ENCODE measurements at places on chromosomes 16 and 17. TPM values are rescaled to one million over a fixed set of nuclear protein-coding genes. Genes with fewer than 3 reads are reported as not detected.
A peak's percentile ranks its signal among the peaks of the same experiment; 100 is the strongest.

Gene PTX4
- 1.7 TPM for total RNA-seq

GRCh38 chr16:68898026-68898425 lies 54.7 kb downstream of the TANGO6 start:
- DNase-seq: no peak

DNA sequence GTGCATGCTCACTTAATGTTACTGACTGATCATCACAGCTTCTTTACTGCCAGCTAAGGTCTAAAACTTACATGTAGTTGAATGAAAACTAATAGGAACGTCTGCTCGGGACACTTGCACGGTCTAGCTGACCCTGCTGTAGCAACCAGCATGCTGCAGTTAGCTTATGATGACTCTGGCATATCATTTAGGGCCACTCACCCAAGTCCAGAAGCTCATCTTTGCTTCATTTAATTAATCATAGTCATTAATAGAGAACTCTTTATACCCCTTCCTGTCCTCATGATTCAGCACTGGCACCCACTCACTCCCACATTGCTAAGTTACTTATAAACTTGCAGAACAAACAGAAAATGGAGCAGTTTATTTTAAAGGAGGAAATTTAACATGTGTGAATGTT lies 136.3 kb downstream of the NLK start:
- no peak for DNase-seq

GRCh38 chr16:83220066-83220465 lies 587.7 kb upstream of the HSBP1 start:
- DNase-seq: no peak

DNA sequence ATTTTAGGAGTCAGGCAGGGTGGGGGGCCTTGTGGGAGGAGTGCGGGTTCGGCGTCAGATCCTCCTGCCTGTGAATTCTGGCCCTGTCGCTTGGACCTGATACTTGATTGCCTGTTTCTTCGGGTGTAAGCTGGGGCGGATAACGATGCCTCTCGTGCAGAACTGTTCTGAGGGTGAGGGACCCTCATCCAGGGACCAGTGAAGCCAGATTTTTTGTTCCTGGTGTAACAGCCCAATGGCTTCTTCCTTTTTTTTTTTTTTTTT lies 1.3 kb downstream of the TBCD start:
- DNase-seq: no peak

DNA sequence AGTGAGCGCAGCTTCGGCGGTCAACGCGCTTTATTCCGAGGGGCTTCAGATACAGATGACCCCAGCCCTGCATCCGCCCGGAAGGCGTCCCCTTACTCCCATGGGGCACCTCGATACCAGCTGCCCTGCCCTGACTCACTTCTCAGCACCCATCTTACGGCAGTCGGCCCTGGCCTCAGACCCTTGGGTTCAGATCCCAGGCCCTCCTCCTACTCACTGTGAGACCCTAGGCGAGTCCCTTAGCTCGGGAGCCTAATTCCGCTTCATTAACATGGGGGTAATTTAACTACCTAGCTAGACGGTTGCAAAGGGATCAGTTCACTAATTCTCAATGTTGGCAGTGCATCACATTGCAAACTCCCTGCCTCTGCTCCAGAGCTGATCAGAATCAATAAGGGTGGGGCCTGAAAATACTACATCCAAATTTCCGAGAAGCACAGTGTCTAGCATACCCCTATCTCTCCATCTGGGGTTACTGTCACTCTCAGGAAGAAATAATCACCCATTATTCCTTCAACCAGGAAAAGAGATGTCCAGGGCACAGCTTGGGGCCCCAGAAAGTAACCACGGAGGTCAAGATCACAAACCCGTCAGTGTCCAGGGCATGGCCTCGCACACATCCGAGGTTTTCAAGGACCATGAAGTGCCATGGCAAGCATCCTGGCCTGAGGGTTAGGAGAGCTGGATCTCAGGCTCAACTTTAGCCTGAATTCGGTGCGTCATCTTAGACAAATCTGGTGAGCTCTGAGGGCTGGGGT lies 415 bp upstream of the FLOT2 start:
- peak; percentile 58 for DNase-seq

DNA sequence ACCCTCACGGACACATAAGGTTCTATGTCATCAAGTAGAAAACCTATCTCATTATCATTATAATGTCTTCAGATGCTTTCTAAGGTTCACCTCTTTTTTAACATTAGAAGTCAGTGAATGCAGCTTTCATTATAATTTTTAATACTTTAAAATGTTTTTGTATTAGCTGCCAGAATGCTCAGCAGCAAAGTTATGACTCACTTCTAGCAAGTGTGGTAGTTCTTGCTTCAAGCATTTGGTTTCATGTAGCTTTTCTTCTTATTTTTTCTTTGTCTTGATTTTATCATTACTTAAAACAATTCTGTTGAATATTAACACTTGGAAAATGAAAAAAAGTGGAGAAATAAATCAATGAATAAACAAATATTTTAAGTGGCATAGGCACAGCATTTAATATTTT lies 23.4 kb downstream of the LPCAT2 start:
- no peak for DNase-seq

DNA sequence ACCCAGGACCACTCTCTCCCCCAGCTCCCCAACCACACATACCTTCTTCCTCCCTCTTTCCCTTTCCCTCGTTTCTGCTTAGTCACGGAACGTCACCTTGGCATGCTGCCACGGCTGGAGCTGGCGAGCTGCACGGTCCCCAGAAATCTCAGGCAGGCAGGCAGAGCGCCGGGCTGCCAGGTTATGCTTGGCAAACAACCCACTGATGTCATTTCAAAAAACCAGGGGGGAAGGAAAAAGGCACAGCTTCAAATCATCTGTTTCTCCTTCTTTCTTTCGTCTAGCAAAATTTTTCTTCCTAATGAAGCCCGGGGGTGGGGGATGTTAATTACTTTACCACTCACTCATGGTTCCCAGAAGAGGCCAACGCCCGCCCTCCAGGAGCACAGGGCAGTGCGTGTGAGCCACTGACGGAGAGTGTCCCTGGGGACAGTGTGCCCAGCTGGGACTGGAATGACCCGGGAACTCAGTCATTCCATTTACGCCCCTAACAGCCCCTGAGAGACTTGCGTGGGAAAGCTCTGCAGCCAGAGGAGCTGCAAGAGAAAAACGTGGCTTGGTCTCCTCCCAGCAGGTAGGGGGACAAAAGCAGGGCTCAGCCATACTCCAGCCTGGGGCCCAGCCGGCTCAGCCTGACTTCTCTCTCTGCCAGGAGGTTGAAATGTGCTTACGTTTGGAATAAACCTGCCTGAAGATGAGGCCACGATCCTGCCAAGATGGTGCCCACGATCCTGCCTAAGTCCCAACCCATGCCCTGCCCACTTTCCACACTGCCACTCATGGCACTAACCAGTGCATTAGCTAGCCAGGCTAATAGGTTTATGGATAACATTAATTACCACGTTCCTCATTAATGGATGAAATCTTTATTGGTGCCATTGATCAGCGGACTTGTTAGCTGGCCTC lies 198.9 kb downstream of the ZFHX3 start:
- peak; percentile 86 for DNase-seq

GRCh38 chr17:59746849-59747445 lies 39.5 kb downstream of the VMP1 start:
- no peak for DNase-seq

- DNase-seq: peak; percentile 65
Observed at GRCh38 chr17:1959871-1960544, 65.1 kb downstream of the RTN4RL1 start.

DNA sequence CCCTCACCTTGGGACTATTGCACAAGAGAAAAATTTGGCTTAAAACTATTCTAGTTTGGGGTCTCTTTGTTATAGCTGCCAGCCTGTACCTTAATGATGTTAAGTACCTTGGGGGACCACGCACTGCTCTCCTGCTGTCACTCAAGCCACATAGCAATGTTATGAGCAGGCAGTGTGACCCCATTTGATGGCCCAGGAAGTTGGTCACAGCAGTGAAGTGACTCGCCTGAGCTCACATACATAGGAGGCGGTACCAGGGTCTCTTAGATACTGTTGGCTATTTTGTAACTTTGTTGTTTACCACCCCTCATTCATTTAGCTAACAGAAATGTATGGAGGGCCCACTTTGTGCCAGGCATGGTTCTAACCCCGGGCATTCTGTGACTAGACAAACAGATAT lies 16.4 kb downstream of the KCNG4 start:
- DNase-seq: no peak

Gene PIP4K2B
- total RNA-seq: 56.7 TPM

DNA sequence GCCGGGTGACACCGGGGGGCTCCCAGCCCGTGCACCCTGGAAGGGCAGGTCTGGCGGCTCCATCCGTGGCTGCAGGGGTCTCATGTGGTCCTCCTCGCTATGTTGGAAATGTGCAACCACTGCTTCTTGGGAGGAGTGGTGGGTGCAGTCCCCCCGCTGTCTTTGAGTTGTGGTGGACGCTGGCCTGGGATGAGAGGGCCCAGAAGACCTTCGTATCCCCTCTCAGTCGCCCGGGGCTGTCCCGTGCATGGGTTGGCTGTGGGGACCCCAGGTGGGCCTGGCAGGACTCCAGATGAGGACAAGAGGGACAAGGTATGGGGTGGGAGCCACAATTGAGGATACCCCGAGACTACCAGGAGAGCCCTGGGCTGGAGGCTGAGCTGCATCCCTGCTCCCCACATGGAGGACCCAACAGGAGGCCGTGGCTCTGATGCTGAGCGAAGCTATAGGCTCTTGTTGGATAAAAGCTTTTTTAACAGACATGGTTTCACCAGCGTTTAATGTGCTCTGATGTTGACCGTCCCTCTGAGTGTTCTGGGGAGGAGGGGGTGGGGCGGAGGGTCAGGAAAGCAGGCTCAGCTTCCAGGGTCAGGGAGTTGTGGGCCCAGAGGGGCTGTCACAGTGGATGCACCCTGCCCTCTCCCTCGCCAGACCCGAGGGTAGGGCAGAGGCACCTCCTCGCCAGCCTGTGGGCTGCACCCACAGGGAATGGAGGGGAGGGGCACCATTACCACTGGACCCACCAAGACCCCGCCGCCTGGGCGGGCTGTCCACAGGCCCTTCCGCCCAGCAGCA lies 5.4 kb downstream of the SPATA2L start:
- DNase-seq: no peak

DNA sequence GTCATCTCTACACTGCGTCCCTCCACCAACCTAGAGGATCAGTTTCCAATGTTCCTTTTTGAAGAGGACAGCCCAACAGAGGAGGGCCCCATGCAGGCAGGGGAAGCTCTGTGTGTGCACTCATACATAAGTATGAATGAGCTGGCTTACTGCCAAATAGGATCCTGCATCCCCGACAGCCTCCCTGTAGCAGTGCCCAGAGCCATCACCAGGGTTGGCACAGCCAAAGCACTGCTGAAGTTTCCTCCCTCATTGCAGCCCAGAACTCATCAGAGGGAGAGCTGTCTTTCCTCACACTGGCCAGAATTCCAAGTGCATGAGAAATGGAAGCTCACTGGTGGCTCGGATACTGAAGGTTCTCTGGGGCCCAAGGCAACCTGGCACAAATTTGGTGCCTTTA lies 114.4 kb downstream of the ASIC2 start:
- no peak for DNase-seq

Gene PLXDC1
- total RNA-seq: 9.6 TPM

- no peak for DNase-seq
Observed at GRCh38 chr17:53475002-53475401, 347.7 kb upstream of the KIF2B start.

- DNase-seq: peak; percentile 46
Observed at GRCh38 chr17:74295625-74296547, 21.9 kb downstream of the DNAI2 start.

GRCh38 chr17:76007850-76008165 lies 7.2 kb downstream of the CDK3 start:
- DNase-seq: no peak
